Activated CD4-positive, alpha-beta T cell treated with anti-CD3 and anti-CD28 coated beads, Interleukin-2, amount 10 ng/mL, durations not matched to agents 24 days and 14 days (primary cell): ENCODE measurements at places on chromosomes 16 and 17.

- no peak for DNase-seq
Measured at GRCh38 chr17:35103271-35103670, 16.4 kb downstream of the RAD51D start.

GRCh38 chr16:82016263-82016662, 5.0 kb upstream of the SDR42E1 start:
- no peak for DNase-seq

DNA sequence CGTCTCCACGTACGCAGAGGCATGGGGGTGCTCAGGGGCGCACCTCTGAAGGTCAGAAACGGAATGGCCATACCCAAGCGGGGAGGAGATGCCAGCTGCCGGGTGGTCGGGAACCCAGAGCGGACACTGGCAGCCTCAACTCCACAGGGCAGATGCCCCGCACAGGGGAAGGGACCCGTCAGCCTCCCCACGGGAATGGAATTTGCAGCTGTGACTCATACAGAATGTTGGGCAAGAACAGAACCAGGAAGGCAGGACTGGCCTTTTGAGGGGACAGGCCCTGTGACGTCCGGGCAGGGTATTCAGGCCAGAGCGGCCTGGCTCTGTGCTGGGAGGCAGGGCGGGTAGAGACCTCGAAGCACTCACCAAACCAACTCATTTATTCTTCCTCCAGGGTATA, 7.5 kb downstream of the TK1 start:
- no peak for DNase-seq

- no peak for DNase-seq
Measured at GRCh38 chr16:75265911-75266701, 14.7 kb upstream of the BCAR1 start.

DNA sequence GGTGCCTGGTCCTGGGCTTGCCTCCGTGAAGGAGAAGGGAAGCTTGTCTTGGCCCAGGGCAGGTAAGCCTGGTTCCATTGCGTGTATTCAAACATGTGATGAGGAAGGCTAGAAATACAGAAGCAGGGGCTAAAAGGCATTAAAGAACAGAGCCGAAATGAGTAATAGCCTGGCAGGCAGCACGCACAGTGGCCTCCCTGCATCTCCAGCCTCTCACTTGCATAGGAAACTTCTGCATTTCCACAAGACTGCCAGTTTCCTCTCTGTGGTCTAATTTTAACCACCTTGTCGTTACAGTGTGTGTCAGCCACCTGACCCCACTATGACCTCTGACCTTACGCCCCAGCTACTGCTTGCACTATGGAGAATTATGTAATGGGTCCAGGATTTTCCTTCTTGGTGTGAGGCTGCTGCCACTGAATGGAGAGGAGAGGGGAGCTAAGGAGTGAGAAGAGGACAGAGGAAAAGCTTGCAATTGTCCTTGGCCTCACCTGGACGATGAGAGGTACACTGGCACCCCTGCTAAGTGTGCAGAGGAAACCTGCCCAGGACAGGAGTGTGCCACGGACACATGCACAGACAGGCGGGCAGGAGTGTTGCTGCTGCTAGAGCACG, 32.8 kb downstream of the HIC1 start:
- DNase-seq = peak; percentile 88

DNA sequence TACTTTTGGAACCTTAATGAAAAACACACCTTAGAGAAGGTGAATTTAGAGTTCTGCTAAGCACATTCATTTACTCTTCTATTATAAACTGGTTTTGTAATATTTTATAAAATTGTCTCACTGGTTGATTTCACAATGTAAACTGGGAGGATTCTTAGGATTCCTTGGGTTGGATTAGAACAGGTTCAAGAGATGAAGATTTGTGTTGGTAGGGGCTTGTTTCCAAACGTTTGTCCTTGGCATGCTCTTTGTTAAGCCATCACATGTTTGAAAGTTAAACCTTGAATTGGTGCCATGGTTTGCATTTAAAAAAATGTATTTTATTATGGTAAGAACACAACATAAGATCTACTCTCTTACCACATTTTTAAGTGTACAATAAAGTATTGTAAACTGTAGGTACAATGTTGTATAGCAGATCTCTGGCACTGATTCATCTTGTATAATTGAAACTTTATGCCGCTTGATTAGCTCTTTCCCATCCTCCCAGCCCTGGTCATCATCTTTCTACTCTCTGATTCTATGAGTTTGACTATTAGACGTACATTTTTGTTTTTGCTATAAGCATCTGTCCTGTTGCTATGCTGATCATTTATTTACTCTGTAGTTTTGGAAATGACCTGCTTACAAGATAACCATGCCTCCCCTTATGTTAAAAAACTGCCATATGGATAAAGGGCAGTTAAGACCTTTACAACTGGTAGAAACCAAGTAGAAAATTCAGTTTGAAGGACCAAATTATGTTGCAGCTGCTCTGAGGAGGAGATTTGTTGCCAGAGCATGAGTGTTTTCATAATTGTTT, 9.6 kb downstream of the FTO start:
- DNase-seq = peak; percentile 8

DNA sequence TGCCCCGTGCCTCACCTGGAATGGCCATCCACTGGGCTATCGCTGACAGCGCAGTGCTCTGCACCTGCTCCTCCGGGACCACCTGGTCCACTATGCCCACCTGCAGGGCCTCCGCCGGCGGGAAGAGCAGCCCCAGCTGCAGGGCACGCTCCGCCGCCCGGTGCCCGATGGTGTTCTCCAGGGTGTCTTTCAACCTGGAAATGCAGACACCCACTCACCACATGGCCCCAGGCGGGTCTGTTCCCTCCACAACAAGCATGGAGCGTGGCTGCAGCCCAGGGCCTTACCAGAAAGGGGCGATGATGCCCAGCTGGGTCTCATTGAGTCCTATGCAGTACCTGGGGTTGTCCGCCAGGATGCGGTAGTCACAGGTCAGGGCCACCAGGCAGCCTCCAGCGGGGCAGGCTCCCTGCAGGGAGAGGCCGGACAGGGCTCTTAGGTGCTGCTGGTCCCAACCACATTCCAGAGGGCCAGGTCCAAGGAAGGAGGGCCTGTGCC, 6.8 kb downstream of the DNASE1L2 start:
- DNase-seq = no peak

DNA sequence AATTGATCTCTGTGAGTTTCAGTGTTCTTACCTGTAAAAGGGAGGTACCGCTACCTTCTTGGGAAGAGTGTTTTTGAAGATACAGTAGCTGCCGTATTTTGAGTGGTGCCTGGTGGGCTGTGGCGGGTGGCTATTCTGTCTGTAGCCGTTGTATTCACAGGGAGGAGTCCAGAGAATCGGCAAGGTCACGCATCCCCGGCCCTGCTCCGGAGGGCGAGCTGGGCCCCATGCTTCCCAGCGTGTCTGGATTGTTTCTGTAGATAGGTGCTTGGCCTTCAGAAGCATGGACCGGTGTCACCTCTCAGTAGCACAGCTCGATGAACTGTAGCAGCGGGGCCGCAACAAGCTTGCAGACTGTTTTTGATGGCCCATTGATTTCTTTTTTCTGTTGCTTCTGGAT, 295.6 kb downstream of the CPPED1 start:
- DNase-seq = no peak

DNA sequence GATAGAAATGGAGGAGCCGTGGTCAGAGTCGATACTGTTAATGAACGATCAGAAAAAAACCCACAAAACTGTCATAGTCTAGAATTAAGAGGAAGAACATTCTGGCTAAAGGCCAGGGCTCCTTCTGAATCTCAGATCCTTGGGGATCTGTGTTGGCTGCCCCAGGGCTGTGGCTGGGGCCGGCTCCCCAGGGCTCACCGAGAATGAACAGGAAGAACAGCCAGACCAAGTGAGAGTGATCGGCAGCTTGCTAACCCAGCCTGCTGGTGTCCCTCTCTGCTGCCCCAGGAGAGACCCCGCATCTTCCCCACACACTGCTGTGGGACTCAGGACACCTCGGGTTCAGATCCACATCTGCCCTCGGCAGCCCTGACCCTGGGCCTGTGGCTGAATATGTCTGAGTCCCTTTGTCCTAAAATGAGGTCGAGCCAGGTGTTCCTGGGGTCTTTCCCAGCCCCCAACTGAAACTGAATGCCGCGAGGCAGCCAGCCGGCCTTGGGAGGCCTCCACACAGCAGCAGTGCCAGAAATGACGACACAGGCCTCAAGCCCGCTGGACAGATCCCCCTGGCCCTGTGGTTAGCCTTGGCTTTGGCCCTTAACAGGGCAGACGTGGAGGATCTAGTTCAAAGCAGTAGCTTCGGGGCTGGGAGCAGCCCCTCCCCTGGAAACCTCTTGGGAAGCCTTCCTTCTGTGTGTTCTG, 23.9 kb upstream of the CLEC18A start:
- DNase-seq = no peak

DNA sequence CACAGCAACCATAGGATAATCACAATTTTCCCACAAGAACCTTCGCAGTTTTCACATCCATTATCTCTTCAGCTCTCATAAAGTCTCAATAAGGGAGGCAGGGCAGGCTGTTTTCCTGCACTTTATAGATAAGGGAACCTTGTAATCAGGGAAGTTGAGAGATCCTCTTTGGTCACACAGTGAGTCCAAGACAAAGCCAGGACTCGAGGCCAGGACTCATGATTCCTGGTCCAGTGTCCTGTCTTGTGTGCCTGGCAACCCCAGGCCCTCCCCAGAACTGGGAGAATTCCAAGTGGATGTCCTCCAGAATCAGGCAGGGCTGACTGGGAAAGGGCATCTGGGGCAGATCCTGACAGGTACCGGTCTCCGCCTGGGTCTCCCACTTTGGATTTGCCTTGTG, 23.1 kb upstream of the PHF12 start:
- DNase-seq = no peak

DNA sequence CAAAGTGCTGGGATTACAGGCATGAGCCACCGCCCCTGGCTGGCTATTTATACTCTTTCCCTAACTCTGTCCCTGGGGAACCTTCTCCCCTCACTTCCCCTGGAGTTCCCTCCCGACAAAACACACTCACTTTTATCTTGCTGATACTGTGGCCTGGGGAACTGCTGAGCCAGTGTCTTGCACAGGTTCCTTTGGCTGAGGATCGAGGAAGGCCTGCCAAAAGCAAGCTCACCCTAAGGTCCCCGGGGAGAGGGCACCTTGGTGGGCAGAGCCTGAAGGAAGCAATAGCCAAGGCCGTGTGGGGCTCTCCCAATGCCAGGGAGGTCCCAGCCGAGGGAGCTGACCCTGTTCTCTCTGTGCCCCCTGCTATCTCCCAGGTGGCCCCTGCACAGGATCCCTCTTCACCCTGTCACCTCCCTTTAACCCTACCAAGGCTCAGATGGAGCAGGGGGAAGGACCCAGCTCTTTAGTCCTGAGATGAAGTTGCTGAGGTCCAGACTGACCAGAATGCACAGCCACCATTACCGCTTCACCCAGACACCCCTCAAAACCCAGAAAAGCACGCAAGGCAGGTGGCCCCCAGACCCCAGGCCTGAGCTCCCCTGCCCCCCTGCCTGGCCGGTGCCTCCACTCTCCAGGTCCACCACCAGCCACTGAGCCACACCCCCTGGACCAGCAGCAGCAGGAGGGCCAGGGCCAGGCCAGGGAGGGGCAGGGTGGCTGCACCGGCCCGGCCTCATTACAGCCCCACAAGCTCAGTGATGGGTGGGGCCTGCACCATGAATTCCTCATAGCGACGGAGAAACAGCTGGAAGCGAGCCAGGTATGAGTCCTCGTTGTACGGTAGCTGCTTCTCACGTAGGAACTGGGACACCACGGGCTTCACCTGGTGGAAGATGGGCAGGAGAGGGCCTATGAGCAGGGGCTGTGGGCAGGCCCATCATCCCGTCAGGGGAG, 5.1 kb upstream of the FDXR start:
- DNase-seq = no peak

DNA sequence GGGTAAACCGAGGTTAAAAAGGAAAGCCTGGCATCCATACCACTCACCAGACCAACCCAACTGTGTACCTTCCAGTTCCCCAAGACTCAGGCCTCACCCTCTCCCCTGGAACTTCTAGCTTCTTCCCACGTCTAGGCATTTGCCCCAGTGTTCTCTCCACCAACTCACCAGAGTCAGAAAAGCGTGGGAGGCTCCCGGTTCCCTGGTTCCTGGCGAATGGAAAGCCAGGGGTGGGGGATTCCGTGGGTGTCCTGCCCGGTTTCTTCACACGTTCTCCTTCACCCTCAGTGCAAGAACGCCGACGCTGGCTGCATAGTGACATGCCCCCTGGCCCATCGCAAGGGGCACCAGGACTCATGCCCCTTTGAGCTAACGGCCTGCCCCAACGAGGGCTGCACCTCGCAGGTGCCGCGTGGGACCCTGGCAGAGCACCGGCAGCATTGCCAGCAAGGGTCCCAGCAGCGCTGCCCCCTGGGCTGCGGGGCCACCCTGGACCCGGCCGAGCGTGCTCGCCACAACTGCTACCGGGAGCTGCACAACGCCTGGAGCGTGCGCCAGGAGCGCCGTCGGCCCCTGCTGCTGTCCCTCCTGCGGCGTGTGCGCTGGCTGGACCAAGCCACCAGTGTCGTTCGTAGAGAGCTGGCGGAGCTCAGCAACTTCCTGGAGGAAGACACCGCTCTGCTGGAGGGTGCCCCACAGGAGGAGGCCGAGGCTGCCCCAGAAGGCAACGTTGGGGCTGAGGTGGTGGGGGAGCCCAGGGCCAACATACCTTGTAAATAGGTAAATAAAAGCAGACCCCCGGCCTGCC, 1.7 kb downstream of the RNF151 start:
- no peak for DNase-seq

DNA sequence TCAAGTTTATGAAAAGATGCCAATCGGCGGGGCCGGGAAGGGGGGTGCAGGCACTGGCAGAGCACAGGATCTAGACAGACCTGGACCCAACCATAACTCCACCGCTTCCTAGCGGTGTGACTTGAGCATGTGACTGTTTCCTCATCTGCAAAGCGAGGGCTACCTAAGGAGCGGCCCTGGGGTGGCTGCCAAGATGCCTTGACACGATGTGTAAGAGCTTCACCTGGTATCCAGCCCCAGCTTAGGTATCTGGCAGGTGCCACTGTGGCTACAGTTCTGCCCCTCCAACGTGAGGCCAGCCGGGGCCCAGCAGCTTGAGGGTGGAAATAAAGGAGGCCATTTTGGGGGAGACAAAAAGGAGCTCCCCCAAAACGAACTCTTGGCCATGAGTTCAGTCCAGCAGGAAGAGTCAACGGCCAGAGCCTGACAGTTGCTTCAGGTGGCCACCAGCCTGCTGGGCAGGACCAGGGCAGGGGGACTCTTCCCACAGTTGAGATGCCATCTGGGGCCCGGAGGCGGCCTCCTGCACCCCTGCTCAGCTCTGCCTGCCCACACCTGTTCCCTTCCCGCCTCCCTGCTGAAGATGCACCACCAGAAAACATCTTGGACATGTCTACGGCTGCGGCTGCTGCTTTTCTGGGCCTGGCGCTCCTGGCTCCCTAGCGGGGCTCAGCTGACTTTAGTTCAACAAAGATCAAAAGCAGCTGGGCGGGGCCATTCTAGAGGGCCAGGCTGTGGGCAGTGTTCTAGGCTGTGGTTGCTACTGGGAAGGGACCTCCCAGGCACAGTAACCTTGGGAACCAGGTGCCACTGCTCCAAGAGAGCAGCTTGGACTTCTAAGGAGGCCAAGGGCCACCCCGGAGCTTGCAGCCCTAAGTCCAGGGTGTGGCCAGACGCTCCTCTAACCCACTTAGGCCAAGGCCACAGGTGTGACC, 3.4 kb upstream of the MTSS2 start:
- no peak for DNase-seq

DNA sequence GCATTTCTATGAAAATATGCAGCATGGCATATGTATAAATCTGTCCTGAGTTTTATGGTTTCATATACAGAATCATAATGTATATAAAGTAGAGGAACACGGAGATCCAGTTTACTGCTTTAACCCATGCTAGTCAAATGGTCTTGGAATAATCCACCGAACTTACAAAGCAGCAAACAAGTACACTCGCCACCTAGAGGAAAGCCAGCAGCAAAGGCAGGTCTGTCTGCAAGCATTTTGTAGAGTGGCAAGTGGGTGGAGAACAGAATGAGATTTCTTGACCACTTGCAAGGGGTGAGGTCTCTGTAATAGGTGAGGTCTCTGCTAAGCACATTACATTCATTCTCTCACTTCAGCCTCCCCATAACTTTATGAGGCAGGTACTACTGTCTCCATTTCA, 308.3 kb downstream of the CA10 start:
- DNase-seq = no peak
